Endodermal cell (in vitro differentiated cells): ENCODE measurements at places on chromosomes 4 and X. TPM values are rescaled to one million over a fixed set of nuclear protein-coding genes. Genes with fewer than 3 reads are reported as not detected.

The CETN2 gene
- total RNA-seq: 44.1 and 45.9 TPM in 2 replicates

The NEIL3 gene
- total RNA-seq: 8.9 and 9.1 TPM in 2 replicates

DNA sequence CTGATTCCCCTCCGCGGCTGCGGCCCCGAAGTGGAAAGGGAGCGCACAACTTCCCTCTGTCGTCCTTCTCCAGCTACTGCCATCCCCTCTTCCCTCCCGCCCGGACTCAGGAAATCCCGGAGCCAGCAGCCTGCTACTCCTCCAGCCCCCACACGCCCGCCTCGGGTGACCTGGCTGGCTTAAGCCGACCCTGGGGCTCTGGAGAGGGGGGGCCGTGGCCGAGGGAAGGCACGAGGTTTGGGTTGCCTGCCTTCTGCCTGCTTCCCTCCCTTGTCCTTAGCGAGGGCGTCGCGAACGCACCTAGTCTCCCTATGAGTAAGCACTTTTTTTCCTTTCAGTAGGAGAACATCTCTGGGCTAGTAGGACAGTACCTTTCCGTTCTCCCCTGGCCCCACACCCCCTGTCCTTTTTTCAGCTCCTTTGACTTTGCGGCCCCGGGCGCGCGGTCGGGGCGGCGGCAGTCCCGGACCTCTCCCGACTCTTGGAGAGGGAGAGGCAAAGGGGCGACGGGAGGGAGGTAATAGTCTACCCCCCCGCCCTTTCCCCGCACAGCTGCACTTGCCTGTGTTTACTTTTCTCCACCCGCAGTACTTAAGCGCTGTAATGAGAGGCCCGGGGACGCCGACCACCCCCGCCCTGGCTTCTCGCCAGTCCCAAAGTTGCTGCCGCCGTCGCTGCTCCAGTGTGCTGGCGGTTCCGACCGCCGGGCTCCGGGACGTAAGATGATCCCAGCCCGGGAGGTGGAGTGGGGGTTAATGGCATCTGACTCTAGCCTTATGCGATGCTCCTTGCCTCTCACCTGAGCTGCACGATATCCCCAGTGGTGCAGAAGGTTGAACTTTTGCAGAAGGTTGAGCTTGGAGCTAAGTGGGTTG, 868 bp downstream of the PLS3 start:
- peak overlapping the region; percentile 63 for H3K27ac ChIP-seq
- H3K27me3 ChIP-seq: no peaks in the 10 kb centered on the region
- peak overlapping the region; percentile 87 for H3K4me3 ChIP-seq

GRCh38 chrX:154043003-154043763, 23.5 kb upstream of the IRAK1 start:
- no peak overlapping the region for H3K27ac ChIP-seq
- DNase-seq: no peak
- H3K4me1 ChIP-seq: no peaks in the 10 kb centered on the region
- H3K36me3 ChIP-seq: peaks cover 4% of the 10 kb centered on the region

DNA sequence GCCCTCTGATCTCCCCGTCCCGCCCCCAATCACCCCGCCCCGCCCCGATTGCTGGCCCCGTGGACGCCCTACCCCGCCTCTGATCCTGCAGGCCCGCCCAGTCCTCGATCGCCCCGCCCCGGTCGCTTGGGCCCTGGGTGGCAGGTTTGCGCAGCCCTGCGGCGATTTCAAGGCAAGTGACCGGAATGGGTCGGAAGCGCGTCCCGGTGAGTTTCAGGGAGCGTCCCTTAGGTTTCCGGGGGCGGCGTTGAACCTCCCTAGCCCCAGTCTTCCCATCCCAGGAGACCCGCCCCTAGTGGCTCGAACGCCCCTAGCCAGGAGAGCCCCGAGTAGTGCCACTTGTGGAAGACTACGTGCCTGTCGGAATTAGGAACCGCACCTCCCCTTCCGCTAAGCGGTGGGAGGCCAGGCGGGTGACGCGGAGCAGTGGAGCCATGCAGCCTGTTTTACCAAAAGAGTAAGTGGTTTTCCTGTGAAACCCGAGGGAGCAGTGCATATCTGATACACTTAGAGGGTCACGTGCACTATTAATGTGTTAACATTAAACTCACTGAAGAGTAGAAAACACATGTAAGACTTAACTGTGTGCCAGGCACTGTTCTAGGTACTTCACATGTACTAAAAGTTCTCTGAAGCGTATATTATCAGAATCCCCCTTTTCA, 354 bp upstream of the TEC start:
- DNase-seq: peak; percentile 98
- H3K27me3 ChIP-seq: no peaks in the 10 kb centered on the region
- peak overlapping the region; percentile 84 for H3K4me3 ChIP-seq
- no peaks in the 10 kb centered on the region for H3K4me1 ChIP-seq
- peaks cover 3% of the 10 kb centered on the region for H3K36me3 ChIP-seq

- DNase-seq: peak; percentile 48
- H3K4me1 ChIP-seq: no peaks in the 10 kb centered on the region
- H3K27me3 ChIP-seq: no peaks in the 10 kb centered on the region
- H3K36me3 ChIP-seq: no peaks in the 10 kb centered on the region
These were observed 83.8 kb downstream of the LUZP4 start for GRCh38 chrX:115373308-115373707.

The KLHL8 gene
- 4.3 and 5.0 TPM in 2 replicates for total RNA-seq

The IL2 gene
- not detected in 3 replicates for total RNA-seq

- DNase-seq: no peak
- no peaks in the 10 kb centered on the region for H3K4me1 ChIP-seq
- H3K4me3 ChIP-seq: no peak overlapping the region
These were observed 449.6 kb downstream of the GLUD2 start for GRCh38 chrX:121496966-121497365.

- H3K36me3 ChIP-seq: no peaks in the 10 kb centered on the region
- H3K4me3 ChIP-seq: no peak overlapping the region
- H3K27me3 ChIP-seq: no peaks in the 10 kb centered on the region
- no peak for DNase-seq
These were observed 1225.9 kb downstream of the PCDH18 start for GRCh38 chr4:136306361-136306760.

DNA sequence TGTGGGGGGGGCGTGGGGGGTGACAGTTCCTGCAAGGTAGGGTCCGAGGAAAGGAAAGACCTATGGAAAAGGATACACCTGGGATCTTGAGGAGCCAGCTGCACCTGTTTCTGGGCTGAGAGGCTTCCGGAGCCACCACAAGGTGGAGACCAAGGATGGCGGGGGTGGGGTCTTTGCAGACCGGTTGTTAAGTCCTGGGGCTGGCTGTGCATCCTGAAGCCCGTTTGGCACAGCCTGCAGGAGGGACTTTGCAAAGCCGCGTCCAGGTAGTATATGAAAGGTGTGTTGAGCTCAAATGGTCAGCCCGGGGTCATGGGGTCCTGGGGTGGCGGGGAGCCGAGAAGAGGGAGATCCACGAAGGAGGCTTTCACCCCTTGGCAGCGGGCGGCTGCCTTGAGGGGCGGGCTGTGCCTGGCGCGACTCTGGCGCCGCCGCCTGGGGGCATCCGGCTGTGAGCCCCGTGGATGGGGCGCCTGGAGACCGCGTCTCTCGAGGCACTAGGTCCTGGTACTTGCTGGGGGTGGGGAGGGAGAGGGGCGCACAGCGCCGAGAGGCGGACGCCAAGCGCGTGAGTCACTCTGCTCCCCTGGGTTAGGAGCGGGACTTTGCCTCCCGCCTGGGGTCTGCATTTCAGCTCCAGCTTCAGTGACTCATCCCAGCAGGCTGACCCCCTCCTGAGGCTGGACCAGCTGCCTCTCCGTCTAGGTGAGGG, 58.2 kb upstream of the DYNLT3 start:
- no peaks in the 10 kb centered on the region for H3K36me3 ChIP-seq
- peak; percentile 87 for DNase-seq
- H3K4me1 ChIP-seq: no peaks in the 10 kb centered on the region
- H3K27ac ChIP-seq: no peak overlapping the region
- peaks cover 9% of the 10 kb centered on the region for H3K27me3 ChIP-seq

The ENAM gene
- not detected in 2 replicates for total RNA-seq

DNA sequence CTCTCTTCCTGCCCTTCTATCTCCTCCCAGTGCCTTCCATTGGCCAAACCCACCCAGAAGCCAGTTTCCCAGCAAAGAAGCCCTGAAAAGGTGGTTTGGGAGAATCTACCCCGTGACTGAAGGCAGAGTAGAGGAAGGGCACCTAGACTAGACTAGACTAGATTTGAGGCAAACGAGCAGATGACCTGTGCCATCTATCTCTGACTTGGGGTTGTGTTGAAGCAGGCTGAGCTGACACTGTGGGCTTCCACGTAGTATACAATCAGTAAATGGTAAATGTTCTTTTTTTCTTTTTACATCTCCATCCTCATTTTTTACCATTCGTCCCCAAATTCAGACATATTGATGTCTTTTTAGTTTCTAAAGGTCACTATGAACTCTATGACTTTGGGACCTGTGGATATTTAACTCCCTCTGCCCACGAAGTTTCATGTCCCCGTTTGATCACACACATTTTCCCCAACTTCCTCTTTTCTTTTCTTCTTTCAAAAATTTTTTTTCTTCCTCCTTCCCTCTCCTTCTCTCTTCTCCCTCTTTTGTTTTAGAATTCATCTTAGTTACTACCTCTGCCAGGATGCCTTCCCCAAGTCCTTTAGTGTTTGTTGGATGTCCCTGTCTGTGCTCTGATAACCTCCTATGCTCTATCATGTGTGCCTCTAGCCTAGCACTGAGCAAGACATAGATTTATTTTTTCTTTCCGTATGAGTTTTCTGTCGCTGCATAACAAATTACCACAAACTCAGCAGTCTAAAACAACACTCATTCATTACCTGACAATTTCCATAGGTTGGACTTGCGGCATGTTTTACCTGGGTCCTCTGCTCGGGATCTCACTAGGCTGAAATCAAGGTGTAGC, 6.2 kb upstream of the AFF1 start:
- H3K36me3 ChIP-seq: peaks cover 10% of the 10 kb centered on the region
- DNase-seq: no peak
- H3K4me3 ChIP-seq: no peak overlapping the region
- H3K27me3 ChIP-seq: no peaks in the 10 kb centered on the region
- H3K27ac ChIP-seq: no peak overlapping the region
